ENCODE measurements at places on chromosomes 5 and 9.

GRCh38 chr5:37847978-37848425, 8.2 kb upstream of the GDNF start:
- no peak for DNase-seq

DNA sequence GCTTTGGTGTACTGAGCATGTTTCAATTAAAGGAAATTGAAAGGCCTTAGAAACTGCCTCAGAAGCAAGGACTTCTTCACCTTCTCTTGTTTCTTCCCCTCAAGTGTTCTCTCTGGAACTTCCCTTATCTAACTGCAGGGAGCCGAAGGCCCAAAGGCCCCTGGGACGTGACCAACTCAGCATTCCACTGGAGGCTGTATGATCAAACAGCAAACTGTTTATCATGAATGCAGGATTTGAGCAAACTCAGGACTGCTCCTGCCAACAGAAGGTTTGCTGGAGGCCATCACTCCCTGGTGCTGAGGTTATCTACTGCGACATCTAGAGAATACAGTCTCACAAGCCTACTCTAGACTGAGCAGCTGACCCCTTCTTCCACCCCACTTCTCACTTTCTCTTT, 4.8 kb upstream of the CDH10 start:
- no peak for DNase-seq

DNA sequence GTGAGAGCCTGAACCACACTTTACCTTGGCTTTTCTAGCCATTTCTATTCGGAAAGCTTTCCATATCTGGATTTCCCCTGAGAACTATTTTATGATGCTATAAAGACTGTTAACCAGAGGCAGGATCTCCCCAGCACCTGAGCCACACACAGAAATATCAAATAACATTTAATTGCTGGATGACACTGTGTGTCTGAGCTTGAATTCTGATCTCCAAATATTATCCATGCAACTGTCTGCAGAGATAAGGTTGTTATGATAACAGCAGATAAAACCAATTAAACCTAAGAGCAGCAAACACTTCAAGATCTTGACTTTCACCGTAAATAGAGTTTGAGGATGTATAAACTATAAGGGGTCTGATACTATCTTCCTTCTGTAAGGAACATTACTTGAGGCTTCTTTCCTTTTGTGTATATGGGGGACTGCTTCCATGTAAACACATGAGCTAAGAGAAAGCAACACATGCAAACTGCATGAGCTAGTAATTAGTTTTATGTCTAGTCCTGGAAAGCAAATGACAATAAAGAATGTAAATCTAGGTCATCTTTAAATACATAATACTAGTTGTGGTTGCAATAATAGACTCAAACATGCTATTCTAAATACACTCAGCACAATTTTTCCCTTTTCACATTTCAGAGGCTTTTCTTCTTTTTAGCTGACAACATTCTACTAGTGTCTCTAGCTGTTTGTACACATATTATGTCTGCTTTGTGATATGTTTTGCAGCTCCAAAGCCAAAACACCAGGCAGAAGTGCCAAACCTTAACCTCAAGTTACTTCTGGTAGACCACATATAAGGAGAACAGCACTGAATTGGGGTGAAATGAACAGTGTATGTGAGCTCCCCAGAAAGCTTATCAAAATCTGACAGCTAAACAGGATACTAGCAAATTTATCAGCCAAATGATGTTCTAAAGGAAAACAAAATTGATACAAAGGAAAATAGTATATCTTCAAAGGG, 136.5 kb downstream of the EFNA5 start:
- DNase-seq = no peak

DNA sequence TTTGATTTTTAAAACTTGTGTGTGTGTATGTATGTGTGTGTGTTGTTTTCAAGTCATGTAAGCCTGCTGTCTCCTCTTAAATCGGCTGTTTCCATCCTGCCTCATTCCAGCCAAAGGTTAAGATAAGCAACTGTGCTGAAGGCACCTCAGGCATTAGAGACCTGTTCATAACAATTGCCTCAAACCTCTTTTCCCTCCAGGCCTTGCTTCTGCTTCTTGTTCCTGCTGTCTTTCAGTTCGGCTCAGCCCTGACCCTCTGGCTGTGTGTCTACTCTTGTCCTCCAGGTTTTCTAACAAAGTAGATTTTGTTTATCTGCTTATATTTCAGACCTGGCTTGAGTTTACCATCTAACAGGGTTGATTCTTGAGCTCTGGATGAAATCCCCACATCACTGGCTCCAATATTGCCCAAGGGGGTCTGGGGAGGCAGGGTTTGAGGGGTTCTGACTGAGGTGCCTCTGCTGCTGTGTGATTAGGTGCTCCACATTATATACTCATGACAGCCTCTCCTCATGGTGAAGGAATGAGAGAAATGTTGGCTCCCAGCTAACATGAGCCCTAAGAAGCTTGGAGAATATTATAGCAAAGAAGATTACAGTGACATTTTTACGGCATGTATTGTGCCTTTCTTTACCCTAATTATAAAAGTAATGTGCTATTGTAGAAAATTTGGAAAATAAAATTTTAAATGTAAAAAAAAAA, 229.7 kb upstream of the PIK3R1 start:
- no peak for DNase-seq

GRCh38 chr5:141121563-141121962, at the start of gene PCDHB4:
Gene PCDHB4 (plus strand): TSS chr5:141121818. CDS start chr5:141121999, 181 bp downstream.
- peak; percentile 19 for DNase-seq

DNA sequence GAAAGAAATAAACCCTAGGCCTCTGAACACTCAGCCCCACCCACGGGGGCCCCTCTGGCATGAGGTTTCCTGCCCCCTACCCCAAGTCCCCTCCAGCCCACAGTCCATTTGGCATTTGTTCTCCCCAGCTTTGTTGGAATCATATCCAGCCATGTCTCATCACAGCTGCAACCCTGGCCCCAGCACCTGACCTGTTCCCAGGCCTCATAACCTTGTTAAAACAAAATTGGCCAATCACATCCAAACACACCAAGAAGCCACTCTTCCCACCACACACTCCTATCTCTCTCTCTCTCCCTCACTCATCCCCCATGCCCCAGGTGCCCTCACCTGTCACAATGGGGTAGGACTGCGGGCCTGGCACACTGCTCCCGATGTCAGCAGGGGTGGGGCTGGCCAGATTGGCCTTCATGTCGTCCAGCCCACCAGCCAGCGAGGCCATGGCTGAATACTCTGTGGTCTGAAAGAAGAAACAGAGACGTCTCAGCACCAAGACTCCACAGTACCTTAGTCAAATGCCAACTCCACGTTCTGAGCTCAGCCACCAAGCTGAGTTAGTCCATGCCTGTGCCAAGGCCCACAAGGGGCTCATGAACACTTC, 110.9 kb downstream of the PAX5 start:
- DNase-seq = no peak

- DNase-seq = no peak
Measured at GRCh38 chr9:16076511-16076910, 523.7 kb downstream of the CCDC171 start.

- DNase-seq = no peak
Measured at GRCh38 chr5:179281694-179282093, 63.6 kb downstream of the ADAMTS2 start.

- no peak for DNase-seq
Measured at GRCh38 chr5:62488531-62488930, 76.0 kb downstream of the IPO11 start.

GRCh38 chr5:136666970-136667620, 301.8 kb upstream of the TRPC7 start:
- no peak for DNase-seq

DNA sequence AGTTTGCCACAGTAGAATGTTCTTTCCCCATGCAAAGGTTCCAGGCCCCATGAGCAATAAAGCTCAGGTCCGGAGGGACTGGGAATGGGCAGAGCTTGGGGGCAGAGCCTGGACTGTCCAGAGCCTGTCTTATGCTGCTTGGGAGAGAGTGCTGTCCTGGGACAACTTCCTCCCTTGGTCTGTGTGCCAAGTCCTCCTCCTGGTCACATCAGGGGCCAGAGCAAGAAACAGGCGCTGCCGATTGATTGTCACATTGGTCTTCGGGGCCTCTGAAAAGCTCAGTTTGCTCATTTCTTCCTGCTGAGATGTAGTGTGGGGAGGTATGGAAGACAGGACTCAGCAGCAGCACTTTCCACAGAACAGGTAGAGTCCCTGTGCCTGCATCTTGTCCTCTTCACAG, 54.0 kb upstream of the FCN1 start:
- no peak for DNase-seq

DNA sequence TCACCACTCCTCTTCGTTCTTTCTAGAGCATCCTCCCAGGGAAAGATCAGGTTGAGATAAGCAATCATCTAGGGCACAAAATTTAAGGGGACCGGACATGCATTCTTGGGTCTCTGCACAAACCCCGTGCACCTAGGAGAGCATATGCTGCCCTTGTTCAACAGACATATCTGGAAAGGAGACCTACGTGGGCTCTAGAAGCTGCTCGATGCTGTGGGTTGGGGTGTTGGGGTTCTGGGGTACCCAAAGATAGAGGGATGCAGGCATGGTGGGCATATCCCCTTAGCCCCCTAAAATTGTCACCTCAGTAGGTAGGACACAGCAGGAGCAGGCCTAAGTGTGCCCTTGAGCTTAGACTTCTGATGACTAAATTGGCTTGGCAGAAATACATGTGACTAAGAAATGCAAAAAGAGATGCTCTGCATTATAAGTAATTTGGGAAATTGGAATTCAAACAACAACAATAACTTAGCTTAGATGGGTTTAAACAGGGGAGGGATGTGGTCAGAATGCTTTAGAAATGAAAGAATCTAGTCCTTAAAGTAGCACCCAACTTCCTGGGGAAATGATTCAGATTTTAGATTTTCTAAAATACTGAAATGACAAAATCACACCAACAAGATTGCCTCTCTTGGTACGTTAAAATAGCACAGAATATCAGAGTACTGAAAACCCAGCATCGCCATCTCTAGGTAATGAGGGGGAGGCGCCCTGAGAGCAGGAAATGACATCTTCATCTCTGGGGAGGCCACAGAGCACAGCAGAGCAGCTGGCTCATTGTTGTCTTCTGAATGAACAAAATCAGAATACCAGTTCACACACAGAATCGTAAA, 172.3 kb downstream of the GNA14 start:
- DNase-seq = no peak

DNA sequence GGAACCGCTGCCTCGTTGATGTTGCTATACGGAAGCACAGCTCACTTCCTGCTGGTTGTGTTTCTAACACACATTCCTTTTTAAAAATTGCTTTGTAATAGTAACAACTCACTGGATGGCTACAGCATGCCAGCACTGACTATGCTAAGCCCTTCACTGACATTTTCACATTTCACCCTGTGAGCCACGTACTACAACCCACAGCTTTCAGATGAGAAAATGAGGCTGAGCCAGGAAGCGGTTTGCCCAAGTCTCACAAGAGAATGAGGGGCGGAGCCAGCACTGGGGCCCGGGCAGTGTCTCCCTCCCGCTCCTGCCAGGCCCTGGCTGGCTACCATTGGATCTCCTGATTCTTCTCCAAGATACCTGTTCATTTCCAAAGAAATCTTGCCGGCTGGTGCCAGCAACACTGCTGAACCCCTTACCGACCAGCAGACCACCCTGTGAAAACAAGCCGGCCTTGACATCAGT, 38.3 kb downstream of the FAM78A start:
- DNase-seq = no peak

- no peak for DNase-seq
Measured at GRCh38 chr5:114734238-114734637, 372.4 kb downstream of the KCNN2 start.

GRCh38 chr5:6843335-6843734, 130.1 kb downstream of the TENT4A start:
- no peak for DNase-seq

DNA sequence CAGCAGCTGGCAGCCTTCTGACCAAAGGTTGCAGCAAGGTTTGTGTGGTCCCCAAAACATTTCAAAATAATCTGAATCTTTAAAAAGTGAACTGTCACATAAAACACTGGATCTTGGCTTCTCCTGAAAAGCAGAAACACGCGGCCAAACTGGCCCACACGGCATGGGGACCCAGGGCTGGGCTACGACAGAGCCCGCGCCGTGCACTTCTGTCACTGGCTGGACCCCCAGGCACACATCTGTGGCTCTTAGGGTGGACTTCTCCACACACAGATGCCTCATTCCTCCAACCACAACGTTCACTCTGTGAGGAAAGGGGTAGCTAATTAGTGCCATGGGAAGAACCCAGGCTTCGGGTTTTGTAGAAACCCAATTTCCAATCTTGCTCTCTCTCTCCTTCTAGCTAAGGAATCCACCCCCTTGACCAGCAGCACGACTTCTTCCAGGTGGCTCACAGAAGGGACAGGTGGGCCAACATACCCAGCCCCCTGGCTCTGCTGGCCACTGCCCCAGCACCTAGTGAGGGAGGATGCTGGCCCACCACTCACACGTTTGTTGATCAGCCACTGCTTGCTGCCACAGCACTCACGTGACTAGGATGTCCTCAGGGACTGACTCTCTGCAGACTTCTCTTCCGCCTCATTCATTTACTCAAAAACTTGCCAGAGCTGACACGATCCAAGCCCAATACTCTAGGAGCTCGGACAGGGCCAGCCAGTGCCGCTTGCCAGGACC, 17.9 kb downstream of the LMAN2 start:
- no peak for DNase-seq

DNA sequence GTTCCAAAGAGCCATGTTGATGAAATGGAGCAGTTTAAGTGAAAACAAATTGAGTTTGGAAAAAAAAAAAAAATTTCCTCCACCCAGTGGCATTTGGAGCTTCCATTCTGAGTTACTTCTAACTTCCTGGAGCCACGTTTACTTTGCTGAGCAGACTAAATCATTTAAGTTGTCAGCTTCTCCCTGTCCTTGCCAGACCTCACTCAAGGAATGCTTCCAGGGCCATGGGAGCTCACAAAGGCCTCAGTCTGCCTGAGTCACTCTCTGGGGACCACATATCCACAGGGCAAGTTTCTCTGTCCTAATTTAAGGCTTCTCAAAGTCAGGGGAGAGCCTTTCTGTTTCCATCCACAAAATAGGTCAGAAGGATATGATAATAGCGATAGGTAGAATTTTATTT, 210.3 kb upstream of the TNC start:
- DNase-seq = no peak

DNA sequence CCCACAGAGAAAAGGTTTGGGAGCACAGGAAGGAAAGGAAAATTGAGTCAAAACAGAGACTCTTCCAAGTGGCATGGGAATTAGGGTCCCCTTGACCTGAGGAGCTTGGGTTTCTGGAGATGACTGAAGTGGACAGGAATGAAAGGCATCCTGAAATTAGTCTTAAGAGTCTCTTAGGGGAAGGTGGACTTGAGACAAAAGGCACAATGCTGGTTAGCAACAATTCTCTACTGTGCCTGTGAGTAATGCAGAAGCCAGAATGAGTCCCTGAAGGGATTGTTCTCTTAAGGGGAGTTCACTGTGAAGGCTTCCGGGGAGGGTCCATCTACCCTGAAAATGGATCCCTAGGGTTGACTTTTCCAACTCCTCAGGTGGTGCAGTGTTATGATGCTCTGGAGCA, 58.4 kb upstream of the FOXE1 start:
- DNase-seq = no peak

GRCh38 chr9:133204993-133205336, 4.1 kb downstream of the OBP2B start:
- DNase-seq = no peak
